ENCODE measurements at places on chromosomes 6 and 20. TPM values are rescaled to one million over a fixed set of nuclear protein-coding genes. Genes with fewer than 3 reads are reported as not detected.

GRCh38 chr20:4585758-4586157 lies 136.0 kb upstream of the PRND start:
- no peak overlapping the region for H3K4me3 ChIP-seq
- no peaks in the 10 kb centered on the region for H3K4me1 ChIP-seq
- DNase-seq = no peak

DNA sequence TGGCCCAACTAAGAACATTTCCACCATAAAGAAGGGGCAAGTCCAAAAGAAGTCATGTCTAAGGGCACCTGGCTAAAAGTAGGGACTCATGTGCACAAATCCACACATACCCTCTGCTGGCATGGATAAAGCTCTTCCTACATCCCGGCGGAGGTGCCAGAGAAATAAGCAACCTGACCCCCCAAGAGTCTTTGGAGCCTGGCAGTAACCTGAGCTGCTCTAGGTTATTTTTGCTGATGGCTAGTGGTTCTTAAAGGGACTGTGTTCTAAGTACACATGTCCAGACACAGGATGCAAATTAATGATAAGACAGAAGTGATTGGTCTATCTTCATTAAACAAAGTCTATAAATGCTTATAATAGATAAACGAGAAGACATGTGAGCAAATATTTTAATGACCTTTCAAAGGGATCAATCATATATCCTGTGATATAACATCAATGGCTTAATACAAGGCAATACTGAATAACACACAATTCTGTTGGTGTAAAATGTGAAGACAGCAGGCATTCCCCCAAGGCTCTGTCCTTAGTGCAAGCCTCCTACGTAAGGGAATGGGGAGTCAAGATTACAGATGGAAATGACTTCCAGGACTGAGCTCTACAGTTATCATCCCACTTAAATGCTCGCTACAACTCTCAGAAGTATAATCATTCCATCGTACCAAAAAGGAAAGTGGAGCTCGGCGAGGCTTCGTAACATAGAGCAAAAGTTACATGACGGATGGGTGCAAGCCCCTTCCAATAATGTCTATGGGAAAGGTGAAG lies 52.5 kb downstream of the HIVEP2 start:
- no peak for DNase-seq
- H3K27me3 ChIP-seq = no peaks in the 10 kb centered on the region
- no peaks in the 10 kb centered on the region for H3K36me3 ChIP-seq
- H3K4me1 ChIP-seq = peaks cover 4% of the 10 kb centered on the region
- H3K27ac ChIP-seq = no peak overlapping the region

NANP gene
- total RNA-seq = 3.5 TPM

GRCh38 chr20:59435518-59435917 lies 135.1 kb downstream of the EDN3 start:
- no peaks in the 10 kb centered on the region for H3K36me3 ChIP-seq
- H3K4me3 ChIP-seq = no peak overlapping the region
- H3K27ac ChIP-seq = no peak overlapping the region
- peaks cover 18% of the 10 kb centered on the region for H3K4me1 ChIP-seq
- H3K27me3 ChIP-seq = no peaks in the 10 kb centered on the region
- no peak for DNase-seq

DNA sequence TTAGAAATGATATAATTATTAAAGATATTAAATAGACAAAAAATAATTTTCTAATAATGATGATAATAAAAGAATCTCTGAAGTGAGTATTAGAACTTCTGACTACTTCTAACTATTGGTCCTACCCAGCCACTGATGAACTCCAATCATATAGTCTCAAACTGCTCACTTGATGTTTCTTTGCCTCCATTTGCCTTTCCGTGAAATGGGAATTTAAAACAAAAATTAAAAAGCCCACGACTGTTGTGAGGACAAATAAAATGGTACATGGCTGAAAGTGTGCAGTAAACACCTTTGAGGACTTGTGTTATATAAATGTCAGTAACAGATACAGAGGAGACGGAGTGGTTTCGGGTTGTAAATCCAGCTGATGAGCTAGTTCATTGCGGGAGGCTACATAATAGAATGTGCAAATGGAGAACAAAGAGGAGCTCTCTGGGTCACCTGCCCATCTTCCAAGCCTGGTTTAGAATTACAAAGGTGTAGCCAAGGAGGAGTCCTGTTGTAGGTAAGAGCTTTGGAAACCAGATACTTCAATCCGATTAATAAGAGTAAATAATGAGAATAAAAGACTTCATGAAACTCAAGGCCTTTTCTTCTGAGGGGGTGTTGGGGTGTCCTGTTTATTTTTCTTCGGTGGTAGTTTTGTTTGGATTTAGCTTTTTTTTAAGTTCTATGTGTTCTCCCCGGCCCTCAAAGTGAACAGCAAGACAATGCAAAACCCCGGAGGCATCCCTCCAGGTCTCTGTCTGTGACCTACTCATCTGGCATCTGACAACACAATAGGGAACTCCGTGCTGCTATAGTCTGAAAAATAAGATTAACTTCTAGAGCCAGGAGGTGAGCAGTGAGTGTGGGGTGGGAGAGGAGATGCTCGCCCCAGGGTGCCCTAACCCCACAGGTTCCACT lies 4.4 kb upstream of the PXDC1 start:
- H3K27me3 ChIP-seq = peaks cover 53% of the 10 kb centered on the region
- DNase-seq = peak; percentile 36
- H3K4me1 ChIP-seq = peaks cover 4% of the 10 kb centered on the region
- H3K36me3 ChIP-seq = no peaks in the 10 kb centered on the region
- no peak overlapping the region for H3K4me3 ChIP-seq
- no peak overlapping the region for H3K27ac ChIP-seq

DNA sequence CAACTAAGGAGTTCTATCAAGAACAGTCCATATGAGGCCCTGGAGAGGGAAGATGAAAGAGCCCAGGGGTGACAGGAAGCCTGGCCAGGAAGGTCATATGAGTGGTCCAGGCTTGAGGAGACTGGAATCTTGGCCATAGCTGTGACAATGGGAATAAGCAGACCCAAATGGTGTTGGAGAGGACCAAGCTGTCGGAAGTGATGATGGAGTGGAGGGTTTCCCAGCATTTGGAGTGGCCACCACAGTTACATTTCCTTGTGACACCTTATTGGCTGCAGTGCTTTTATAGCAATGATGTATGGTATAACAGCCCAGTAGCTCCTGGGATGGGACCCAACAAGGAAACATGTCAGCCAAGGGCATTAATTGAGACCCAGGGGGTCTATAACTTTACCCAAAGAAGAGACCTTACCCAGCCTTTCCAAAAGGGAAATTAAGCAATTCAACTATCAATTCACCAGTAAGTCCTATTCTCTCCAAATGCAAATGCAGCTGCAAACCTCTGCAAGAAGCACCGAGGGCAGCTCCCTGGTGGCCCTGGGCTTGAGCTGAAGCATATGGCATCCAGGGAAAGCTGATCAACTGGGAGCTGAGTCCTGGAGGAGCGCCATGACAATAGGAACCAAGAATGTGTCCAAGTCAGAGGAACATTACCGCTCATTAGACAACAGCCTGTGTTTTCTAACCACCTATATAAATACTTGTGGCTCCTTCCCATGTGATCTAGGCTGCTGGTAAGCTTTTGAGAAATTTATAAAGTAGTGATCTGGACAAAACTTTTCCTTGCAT lies 219.4 kb downstream of the SOD2 start:
- H3K4me1 ChIP-seq = no peaks in the 10 kb centered on the region
- H3K36me3 ChIP-seq = no peaks in the 10 kb centered on the region
- DNase-seq = no peak
- no peak overlapping the region for H3K27ac ChIP-seq
- no peak overlapping the region for H3K4me3 ChIP-seq

DNA sequence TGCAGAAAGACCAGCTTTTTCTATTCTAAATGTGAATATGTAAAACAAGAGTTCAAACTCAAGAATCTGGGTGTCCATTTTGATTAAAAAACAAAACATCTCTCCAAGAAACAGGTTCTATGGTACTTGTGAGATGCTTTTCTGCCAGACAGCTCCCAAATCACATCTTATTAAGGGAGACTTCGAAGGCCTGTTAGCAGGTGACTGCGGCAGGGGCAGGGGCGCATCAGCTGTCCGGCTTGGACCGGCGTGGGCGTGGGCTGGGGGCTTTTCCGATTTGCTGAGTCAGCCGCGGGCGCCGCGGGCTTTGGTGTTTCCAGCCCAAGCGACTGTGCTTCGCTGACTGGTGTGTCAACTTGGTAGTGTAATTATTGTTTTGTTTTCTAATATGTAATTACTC lies 32.6 kb downstream of the TFAP2A start:
- peaks cover 97% of the 10 kb centered on the region for H3K27me3 ChIP-seq
- DNase-seq = peak; percentile 50
- H3K36me3 ChIP-seq = no peaks in the 10 kb centered on the region
- no peak overlapping the region for H3K27ac ChIP-seq

Measured in neural progenitor cell (in vitro differentiated cells).